Muscle of arm (tissue), 14 donors: ENCODE measurements at places on chromosomes 1 and 21.

DNA sequence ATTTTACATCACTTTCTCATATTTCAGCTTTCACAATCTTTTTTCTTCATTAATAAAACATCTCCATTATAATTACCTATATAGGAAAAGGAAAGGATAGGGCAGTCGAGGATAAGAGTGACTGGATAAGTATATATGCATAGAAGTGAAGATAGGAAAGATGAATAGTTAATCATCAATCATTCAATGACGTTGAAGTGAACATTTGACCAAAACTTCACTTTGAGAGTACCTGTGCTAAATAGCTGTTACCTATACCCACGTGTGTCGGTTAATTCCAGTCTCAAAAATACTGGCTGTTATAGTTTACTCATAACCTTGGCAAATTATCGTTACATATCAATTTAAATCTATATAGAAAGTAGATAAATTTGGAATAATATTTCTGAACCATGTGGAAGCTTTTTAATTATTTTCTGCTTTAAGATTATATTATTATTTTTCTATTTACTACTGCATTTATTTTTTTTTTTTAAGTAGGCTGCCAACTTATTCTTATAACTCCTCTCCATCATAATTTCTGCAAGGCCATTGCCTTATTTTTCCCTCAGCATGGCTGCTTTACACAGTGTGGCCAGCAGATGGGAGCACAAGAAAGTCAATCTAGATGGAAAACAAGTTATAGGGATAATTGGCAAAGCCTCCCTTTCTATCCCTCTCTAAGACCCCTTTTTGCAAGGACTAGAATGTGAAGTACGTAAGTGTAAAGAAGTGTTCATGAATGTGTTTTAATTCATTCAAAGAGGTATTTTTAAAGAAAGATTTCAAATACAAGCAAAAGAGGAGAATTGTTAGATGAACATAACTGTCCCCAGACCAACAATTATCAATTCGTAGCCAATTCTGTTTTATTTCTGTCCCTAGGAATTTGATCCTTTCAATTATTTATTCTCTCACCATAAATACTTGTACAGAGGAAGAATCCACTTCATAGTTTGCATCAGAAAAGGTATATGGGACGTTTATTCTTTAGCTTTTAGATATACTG lies 290.4 kb downstream of the KCNT2 start:
- peak; percentile 37 for DNase-seq

DNA sequence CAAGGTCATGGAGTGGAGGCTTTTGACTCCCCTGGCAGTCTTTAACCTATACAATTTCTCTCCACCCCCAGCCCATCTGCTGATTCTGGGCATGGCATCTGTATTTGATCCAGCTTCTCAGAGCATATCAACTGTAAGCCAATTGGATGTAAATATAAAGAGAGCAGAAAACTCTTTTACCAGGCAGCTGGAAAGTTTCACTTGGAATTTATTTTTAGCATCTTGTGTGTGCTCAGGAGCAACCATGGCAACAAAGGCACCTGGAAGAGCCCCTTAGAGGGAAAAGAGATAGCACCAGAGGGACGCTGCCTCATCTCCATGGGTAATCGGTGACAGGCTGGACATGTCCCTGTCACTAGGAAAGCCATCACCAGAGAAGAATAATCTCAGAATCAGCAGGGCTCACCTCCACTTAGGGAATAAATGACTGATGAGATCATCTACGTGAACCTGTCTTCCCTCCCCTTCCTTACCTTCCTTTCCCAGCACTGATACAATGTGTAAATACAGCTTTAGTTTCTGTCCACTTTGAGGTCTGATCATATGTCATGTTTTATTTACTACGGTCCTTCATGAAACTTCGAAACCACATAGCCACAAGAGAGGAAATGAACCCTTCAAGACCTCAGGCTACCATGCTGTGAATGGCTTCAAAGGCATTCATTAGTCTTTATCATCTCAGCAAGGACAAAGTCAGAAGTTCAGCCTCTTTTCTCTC lies 25.3 kb upstream of the SIPA1L2 start:
- peak; percentile 29 for DNase-seq

DNA sequence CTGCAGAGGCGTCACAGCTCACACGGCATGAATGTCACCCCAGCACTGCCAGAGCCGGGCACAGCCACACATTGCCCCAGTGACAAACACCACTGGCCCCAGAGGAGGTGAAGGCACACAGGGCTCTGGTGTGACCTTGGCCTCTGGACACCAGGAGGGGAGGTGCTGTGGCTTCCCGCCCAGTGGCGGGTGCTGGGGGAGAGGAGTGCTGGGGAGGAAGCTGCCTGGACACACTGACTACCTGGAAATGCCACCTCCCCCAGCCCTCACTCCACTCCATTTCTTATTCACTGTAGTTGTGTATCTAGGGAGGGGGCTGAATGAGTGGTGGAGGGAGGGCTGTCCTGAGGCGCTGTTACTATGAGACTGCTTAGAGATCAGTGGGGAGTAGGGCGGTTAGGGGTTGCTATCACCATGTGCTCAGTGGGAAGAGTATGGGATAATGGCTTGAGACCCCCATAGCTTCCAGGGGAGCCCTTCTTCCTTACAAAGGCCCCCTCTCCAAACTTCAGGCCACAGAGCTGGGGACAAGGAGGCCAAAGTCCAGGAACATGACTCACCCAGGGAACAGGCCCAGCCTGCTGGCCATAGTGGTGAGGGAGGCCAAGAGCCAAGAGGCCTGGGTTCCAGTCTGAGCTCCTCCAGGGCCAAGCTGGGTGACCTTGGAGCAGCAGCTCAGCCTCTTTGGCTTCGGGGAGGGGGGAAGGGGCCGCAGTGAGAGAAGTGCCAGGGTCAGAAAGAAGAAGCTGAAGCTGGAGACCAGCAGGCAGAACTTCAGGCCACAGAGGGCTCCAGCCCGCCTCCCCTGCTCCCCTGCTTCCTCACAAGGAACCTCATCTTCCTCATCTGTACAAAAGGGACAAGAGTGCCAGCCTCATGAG lies 40.1 kb downstream of the AHDC1 start:
- no peak for DNase-seq

GRCh38 chr1:20220036-20220435 lies 33.7 kb upstream of the PLA2G2C start:
- DNase-seq, result no peak

DNA sequence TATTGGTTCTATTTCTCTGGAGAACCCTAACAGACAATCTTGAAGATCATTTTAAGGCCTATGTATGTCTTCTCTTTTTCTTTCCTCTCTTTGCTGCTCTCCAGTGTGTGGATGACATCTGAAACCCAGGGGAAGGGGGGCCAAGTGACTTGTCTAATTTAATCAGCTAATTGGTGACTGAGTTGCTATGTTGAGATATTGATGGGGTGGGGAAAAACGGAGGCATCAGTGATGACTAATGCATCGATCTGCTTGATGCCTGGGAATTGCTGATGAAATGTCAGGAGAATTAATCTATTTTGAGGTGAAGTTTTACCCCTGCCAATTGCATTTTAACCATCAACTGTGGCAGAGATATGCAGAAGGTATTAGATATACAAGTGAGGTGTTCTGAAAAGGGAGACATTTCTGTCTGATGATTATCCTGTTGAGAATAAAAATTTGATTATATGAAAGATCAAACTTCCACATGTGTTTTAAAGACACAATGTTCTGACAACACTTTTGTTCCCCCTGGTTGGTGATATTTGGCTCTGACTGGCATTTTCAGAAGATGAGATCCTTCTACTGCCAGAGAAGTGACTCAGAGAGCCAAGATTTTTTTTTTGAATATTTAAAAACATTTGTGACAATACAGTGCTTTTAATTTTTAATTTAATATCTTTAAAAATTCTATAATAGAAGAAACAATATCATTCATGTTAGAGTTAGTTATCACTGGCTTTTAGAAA lies 18.7 kb upstream of the PTGFR start:
- DNase-seq, result no peak

DNA sequence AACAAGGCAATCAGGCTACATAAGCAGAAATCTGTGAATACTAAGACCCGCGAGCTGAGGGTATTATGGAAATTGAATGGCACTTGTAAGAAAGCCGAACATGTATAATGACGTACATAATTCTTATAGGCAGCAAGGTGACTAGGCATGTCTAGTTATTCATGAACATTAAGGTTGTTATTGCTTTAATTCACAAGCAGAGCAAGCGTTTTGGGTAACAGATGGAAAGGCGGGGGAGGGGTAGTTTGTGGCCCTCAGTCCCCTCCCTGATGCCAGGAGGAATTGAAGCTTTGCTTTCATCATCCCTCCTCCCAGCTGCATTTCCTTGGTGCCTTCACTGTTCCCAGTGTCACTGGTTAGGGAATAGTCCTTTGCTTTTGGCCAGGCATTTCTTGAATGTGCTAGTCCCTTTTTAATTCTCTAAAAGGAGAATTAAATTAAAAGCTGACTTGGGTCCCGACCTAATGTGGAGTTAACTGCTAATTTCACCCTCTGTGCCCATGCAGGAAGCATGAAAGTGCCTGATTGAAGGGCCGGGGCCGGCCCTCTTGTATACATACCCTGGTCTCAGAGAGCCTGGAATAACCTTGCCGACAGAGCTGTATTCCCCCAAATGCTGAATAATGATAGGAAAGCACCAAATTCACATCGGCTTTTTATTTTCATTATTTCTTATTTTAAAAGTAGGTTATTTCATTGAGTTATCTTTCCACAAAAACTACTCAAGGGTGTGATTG lies 42.5 kb downstream of the RYR2 start:
- DNase-seq, result no peak

GRCh38 chr1:203744075-203744972 lies 20.7 kb upstream of the LAX1 start:
- peak; percentile 91 for DNase-seq

- no peak for DNase-seq
Observed at GRCh38 chr1:15668089-15668754, 15.9 kb upstream of the PLEKHM2 start.

GRCh38 chr1:236141447-236142252 lies 689 bp upstream of the GPR137B start:
- DNase-seq, result peak; percentile 31

GRCh38 chr21:27154451-27155129 lies 187.7 kb upstream of the ADAMTS5 start:
- peak; percentile 28 for DNase-seq

GRCh38 chr21:37128076-37128475 lies 55.0 kb downstream of the TTC3 start:
- no peak for DNase-seq

- peak; percentile 34 for DNase-seq
Observed at GRCh38 chr1:233668146-233668724, 54.3 kb downstream of the KCNK1 start.

DNA sequence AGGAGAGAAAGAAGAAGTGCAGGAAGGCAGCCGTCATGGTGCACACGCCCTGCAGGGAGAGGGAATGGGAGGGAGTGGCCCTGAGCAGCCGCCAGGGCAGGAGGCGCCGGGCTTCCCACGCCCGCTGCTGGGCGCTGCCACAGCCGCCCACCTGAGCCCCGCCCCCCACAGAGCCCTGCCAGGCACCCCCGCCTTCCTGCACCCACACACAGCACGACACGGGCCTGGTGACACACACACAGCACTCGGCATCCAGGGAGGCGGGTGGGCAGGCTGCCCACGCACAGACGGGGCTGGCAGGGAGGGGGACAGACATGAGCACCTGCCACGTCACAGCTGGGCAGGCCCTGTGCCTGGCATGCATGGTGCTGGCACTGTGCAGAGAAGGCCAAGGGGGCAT lies 27.5 kb downstream of the ADGRB2 start:
- DNase-seq, result no peak

DNA sequence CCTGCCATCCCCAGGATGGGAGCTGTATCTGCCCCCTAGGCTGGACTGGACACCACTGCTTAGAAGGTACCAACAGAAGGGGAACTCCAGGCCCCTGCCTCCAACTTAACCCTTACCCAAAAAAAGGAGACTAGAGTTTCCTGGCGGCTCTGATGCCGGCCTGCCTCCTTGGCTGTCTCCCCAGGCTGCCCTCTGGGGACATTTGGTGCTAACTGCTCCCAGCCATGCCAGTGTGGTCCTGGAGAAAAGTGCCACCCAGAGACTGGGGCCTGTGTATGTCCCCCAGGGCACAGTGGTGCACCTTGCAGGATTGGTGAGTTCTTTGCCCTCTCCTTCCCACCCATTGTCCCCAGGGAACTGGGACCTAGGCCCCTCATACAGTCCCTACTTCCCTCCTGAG lies 8.1 kb upstream of the LRRC71 start:
- DNase-seq, result no peak

GRCh38 chr1:228416217-228416933 lies at the start of gene TRIM17:
TRIM17 (minus strand) TSS chr1:228416861; CDS start chr1:228415072, 1,789 bp downstream.
- DNase-seq, result no peak

DNA sequence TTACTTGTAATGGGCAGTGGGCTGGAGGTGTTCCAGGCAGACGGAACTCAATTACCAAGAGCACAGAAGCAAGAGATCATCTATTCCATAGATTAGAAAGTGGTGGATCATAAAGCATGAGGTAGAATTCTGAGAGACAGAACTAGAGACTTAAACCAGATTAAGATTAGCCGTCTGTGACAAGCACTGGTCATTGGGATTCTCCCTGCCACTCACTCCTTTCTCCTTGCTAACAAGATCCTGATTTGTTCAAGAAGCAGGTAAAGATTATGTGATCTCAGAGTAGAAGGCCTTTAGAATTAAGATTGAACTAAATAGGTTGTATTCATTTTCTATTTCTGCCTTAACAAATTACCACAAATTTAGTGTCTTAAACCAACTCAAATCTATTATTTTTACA lies 1.5 kb upstream of the HSPA13 start:
- DNase-seq, result no peak

DNA sequence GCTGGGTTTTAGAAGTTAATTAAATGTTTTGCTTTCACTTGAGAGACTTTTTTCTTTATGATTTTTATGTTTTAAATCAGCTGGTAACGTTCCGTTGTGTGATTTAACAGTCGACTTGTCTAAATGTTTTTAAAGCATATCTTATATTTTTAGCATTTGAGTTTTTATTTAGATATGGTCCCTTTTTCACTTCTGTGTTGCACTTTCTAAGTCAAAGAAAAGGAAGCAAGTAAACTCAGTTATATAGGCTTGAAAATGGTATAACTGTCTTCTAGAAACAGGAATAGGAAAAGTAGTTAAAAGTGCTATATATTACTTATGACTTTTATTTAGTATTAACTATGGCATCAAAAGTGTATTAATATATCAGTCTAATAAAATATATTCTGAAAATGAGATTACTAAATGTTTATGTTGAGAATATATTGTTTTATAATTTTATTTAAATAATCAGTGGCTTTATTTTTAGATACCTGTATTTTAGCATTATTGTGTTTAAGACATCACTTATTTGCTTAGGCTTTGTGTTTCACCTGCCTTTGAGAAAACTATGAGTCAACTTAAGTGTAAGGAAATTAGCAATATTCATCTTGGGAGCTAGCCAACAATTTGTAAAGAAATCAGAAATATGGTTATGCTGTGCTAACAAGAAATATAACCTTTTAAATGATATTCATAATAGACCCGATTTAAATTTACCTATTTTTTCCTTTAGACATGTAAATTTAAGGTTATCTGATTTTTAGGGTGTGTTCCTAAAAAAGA lies 60.5 kb downstream of the RABGAP1L start:
- DNase-seq, result no peak
